Transverse colon (tissue), 4 donors: ENCODE measurements at places on chromosomes 1 and 21. TPM values are rescaled to one million over a fixed set of nuclear protein-coding genes. Genes with fewer than 3 reads are reported as not detected.
A peak's percentile ranks its signal among the peaks of the same experiment; 100 is the strongest.

The OSCP1 gene
- total RNA-seq = 4.8 TPM

The SPATA21 gene
- not detected for total RNA-seq

- DNase-seq = no peak
Observed at GRCh38 chr1:225470211-225471108, 42.6 kb upstream of the LBR start.

The BTBD8 gene
- 6.7 TPM for total RNA-seq

- no peak for DNase-seq
Observed at GRCh38 chr1:55272994-55273393, 57.8 kb upstream of the USP24 start.

The IGFN1 gene
- not detected for total RNA-seq

GRCh38 chr1:14372526-14372925 is 226.0 kb upstream of the KAZN start:
- DNase-seq = no peak

The TMPRSS2 gene
- 516 TPM for total RNA-seq

The LRRC7 gene
- 0.32 TPM for total RNA-seq

DNA sequence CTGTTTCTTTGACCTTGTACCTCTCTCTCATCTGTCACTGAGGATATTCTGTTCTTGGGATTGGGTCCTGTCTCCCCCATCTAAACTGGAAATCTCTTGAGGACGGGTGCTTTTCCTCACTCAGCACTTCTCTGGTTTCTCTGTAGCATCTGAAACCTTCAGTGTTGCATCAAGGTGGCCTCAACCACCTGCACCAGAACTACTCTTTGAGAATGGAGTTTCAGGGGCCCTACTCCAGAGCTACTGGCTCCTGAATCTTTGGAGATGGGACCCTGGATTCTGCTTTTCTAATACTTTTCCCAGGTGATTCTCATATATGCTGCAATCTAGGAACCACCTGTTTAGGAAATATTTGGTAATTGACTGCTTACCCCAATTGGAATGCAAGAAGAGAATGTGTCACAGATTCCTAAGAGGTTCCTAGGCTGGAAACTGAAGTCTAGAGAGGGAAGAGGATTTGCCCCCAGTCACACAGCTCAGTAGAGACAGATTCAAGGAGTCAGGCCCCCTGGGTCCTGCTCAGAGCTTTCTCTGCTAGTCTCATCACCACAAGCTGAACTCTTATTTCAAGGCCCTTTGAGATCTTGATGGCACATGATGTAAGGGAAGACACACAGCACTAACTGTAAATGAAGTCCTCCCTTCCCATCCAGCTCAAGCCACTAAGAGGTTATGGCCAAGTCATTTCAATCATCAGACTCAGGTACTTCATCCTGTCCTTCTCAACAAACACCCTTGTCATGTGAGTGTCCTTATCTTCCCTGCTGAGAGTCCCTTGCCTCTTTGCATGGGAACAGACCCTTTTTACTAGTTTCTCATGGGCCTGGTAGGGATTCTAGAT is 48.7 kb downstream of the EIF2D start:
- DNase-seq = no peak

The AQP10 gene
- total RNA-seq = not detected

The PKP1 gene
- total RNA-seq = 0.32 TPM

The NHLH1 gene
- total RNA-seq = not detected

DNA sequence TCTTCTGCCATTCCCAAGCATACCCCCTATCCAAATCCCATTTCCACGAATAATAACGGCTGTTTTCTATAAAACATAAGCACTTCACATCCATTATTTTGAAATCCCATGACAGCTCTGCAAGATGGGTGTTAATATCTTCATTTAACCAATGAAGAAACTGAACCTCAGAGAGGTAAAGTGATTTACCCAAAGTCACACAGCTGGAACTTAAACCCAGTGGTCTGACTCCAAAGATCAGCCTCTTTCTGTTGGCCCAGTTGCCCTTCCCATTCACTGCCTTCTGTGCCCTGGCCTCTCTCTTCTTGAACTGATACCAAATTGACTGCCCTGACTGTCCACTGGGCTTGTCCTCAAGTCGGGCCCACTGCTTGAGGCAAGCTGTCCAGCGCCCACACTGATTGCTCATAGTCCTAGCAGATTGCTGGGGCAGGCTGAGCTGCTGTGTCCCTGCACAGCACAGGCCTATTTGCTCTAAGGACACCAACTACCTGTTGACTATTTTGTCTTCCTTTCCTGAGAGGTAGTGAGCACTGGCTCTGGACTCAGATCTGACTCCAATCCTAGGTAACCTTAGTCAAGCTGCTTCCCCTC is 19.3 kb downstream of the TAL1 start:
- DNase-seq = no peak

DNA sequence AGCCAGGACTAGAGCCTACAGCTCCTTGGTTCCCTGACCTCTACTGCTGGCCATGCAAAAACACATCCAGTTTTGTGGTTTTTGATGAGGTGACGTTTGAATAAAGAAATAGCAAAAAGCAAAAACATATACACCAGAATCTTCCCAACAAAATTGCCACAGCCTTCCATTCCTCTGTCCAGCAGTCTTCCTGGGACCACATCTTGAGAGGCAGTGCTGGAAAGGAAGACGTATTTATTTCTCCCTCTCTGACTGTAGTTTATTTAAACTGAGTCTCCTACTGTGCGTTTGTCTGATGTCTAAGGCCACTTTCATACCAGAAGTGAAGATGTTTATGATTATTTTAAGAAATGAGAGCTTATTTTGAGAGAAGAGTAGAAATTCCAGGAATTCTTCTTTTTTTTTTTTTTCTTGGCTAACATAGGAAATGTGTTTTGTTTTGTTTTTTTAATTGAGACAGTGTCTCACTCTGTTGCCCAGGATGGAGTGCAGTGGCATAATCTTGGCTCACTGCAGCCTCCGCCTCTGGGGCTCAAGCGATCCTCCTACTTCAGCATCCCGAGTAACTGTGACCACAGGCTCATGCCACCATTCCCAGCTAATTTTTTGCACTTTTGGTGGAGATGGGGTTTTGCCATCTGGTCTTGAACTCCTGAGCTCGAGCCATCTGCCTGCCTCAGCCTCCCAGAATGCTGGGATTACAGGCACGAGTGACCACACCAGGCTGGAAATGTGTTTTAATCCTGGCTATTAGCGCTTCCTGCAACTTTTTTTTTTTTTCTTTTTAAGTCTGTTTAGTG is 118.5 kb downstream of the ITSN1 start:
- no peak for DNase-seq

DNA sequence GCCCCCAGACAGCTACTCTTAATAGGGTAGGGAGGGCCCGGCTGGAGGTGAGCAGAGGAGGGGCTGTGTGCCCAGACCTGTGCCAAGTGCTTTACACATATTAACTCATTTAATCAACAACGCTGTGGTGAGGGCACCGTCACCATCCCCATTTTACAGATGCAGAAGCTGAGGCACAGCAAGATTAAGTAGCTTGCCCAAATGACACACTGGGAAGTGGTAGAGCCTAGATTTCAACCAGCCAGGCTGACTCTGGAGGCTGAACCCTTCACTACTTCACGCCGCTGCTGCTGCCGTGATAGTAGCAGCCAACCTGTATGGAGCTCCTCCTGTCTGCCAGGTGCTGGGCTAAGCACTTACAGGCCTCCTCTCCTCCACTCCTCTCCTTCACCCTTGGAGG is 127.2 kb downstream of the PTPRU start:
- no peak for DNase-seq

- DNase-seq = no peak
Observed at GRCh38 chr1:74713849-74714248, 19.0 kb downstream of the CRYZ start.

- no peak for DNase-seq
Observed at GRCh38 chr21:42039470-42039901, 29.3 kb upstream of the ZBTB21 start.

GRCh38 chr21:36910581-36911307 is 55.7 kb downstream of the HLCS start:
- no peak for DNase-seq

GRCh38 chr1:228471154-228471761 is 15.9 kb upstream of the RNF187 start:
- no peak for DNase-seq

DNA sequence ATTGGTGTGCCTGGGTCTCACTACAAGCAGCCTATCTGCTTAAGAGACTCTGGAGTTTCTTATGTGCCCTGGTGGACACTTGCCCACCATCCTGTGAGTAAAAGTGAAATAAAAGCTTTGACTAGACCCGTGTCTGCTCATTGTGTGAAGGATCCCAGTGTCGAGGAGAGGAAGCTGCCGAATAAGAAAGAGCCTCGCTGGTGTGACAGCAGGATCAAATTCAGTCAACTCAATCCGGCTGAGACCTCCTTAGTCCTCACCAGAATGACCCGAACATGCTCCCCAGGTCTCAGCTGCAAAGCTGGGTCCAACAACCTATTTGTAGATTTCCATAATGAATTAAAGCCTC is 14.8 kb downstream of the CD2 start:
- no peak for DNase-seq

GRCh38 chr1:90509225-90510048 is 207.7 kb downstream of the BARHL2 start:
- DNase-seq = no peak

The MATN1 gene
- not detected for total RNA-seq

The CTSK gene
- total RNA-seq = 13.3 TPM

The CSF1 gene
- total RNA-seq = 18.7 TPM

DNA sequence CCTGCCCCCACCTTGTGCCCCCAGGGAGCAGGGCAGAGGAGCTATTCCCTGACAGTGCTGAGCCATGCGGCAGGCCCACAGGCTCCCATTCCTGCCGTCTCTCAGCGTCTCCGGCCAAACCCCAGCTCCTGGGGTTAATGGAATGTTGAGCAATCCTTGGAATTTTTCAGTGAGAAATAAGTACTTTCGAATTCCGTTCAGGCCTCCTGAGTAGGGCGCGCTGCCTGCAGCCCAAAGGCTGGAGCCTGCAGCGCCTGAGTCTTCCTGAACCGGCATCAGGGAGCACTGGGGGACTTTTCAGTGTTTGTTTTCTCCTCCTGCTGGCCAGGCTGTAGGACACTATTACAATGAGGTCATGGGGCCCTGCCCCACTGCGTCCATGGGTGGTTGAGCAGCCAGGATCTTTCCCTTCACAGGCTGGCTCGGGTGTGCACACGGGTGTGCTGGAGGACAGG is 33.3 kb upstream of the CSF1 start:
- peak; percentile 31 for DNase-seq

- no peak for DNase-seq
Observed at GRCh38 chr1:210857705-210858104, 276.2 kb downstream of the KCNH1 start.

DNA sequence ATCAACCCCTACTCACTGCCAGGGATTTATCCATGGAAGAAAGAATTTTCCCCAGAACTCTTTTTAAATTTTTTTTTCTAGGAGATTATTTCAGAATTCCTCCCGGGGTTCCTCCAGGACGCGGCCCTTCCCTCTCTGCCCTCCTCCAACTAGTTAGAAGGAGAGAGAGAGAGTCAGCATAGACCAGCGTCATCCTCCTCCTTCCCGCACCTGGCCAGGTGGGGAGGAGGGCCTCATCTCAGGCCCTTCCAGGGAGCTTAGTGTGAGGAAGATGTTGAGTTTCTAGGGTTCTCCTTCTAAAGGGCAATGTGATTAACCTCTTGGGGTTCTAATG is 63.6 kb downstream of the CDK18 start:
- DNase-seq = peak; percentile 3

GRCh38 chr1:242731446-242731845 is 206.9 kb upstream of the PLD5 start:
- no peak for DNase-seq

The MRPL24 gene
- 37.4 TPM for total RNA-seq

The SLAMF7 gene
- total RNA-seq = not detected

The PHC2 gene
- 54.5 TPM for total RNA-seq

The ESRRG gene
- 0.20 TPM for total RNA-seq

GRCh38 chr1:51728611-51729155 is 111.8 kb downstream of the OSBPL9 start:
- no peak for DNase-seq

DNA sequence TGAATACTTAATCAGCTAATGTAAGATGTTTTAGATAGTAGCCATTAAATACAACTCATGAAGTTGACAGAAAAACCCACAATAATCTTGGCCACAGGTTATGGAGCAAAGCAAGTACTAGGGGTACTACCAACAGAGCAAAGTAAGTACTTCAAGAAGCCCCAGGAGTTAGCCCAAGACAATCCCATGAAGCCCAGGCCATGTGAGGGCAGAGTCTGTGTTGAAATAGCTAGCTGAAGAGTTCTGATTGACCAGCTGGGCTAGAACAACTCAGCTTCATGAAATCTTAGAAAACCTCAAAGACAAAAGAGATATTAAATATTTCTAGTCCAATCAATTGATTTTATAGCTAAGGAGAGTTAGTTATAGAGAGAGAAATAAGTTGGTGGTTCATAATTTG is 212.9 kb upstream of the HOOK1 start:
- no peak for DNase-seq

The TRIM67 gene
- 0.16 TPM for total RNA-seq

The IL23R gene
- 4.3 TPM for total RNA-seq

DNA sequence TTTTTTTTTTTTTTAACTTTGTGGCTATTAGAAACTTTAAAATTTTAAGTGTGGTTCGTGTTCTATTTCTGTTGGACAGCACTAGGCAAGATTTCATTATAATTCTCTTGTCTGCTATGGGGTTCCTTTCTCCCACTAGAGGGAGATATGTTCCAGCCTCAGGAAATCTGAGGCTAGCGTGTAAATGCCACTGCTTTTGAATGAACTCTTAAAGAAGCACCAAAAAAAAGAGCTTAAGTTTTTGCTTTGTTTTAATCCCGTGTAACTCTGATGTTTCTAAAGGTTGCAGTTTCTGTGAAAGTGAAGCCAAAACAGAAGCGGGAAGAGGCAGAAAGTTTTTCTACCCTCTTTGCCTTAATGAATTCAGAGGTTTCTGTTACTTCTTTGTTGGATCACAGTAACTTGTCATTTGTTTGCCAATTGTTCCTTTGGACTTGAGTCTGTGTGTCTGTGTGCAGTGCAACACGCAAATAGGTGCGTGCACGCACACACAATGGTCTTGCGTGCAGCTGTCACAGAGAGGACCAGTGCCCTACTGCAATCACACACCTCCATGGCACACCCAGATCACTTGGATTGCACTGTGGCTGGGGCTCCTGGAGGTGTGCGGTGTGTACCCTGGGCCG is 32.3 kb downstream of the HHAT start:
- no peak for DNase-seq

DNA sequence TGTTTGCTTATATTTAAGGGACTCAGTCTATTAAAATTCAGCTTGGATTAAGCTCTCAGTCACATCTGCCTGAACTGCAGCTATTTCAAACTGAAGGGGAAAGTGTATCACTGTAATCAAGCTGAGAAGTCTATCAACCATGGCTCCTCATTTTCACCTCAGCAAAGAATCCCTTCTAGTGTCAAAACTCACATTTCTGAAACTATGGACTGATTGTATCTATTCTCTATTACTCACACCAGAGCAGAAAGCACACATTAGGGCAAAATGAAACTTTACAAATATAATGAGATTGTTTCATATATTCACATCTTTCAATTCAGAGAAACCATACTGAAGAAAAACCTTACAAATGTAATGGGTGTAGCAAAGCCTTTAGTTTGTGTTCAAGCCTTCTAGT is 14.6 kb upstream of the C1orf146 start:
- DNase-seq = no peak

The MPZ gene
- 1.6 TPM for total RNA-seq
